ENCODE measurements at places on chromosomes 3 and 15.

DNA sequence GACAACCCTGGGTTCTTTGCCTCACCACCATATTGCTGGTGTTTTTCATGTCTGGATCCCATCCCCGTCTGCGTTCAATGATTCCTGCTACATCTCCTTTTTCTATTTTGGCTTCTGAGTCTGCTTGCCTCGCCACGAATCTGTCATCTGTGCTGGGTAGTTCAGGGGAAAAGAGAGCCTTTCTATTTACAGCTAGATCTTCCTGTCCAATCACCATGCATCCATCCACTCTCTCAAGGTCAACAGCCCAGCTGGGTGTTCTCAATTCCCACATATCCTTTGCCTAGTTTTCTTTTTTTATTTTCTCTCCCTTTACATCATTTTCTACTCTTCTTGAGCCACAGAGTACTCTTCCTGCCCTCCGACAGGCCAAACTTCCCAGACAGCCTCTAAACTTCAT, 104.8 kb upstream of the RAD18 start:
- H3K4me3 ChIP-seq = no peak overlapping the region
- H3K36me3 ChIP-seq = no peaks in the 10 kb centered on the region
- no peak overlapping the region for H3K27ac ChIP-seq
- no peaks in the 10 kb centered on the region for H3K4me1 ChIP-seq
- no peak for DNase-seq

GRCh38 chr3:81789691-81790090, 28.2 kb upstream of the GBE1 start:
- H3K27ac ChIP-seq = no peak overlapping the region
- DNase-seq = no peak
- no peaks in the 10 kb centered on the region for H3K4me1 ChIP-seq
- no peaks in the 10 kb centered on the region for H3K36me3 ChIP-seq
- no peaks in the 10 kb centered on the region for H3K27me3 ChIP-seq

GRCh38 chr3:28039829-28040228, 201.6 kb upstream of the CMC1 start:
- no peaks in the 10 kb centered on the region for H3K27me3 ChIP-seq
- H3K27ac ChIP-seq = no peak overlapping the region
- H3K4me1 ChIP-seq = no peaks in the 10 kb centered on the region
- no peak for DNase-seq

DNA sequence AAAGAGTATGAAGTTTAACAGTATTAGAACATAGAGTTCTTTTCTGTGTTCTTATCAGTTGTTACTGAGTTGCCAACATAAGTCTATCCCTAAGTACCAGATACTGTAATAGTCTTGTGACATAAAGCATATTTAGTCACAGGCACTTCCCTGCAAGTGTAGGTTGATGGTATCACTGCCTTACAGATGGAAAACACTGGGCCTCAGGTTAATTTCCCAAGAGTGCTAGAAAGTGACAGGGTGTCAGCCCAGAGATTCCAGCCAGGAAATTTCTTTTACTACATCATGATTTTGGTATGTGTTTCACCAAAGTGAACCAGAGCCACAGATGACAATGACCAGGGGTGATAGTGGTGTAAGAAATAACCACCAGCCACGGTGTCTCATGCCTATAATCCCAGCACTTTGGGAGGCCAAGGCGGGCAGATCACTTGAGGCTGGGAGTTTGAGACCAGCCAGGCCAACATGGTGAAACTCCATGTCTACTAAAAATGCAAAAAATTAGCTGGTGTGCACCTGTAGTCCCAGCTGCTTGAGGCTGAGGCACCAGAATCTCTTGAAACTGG, 3.2 kb downstream of the EIF1B start:
- peaks cover 41% of the 10 kb centered on the region for H3K4me1 ChIP-seq
- DNase-seq = no peak
- peak overlapping the region; percentile 96 for H3K27ac ChIP-seq
- H3K36me3 ChIP-seq = peaks cover 28% of the 10 kb centered on the region
- no peak overlapping the region for H3K4me3 ChIP-seq
- H3K27me3 ChIP-seq = no peaks in the 10 kb centered on the region

- H3K36me3 ChIP-seq = no peaks in the 10 kb centered on the region
- H3K4me1 ChIP-seq = no peaks in the 10 kb centered on the region
- no peak overlapping the region for H3K4me3 ChIP-seq
- H3K27ac ChIP-seq = no peak overlapping the region
- H3K27me3 ChIP-seq = no peaks in the 10 kb centered on the region
Measured at GRCh38 chr3:114400371-114400770, 106.5 kb downstream of the TIGIT start.

DNA sequence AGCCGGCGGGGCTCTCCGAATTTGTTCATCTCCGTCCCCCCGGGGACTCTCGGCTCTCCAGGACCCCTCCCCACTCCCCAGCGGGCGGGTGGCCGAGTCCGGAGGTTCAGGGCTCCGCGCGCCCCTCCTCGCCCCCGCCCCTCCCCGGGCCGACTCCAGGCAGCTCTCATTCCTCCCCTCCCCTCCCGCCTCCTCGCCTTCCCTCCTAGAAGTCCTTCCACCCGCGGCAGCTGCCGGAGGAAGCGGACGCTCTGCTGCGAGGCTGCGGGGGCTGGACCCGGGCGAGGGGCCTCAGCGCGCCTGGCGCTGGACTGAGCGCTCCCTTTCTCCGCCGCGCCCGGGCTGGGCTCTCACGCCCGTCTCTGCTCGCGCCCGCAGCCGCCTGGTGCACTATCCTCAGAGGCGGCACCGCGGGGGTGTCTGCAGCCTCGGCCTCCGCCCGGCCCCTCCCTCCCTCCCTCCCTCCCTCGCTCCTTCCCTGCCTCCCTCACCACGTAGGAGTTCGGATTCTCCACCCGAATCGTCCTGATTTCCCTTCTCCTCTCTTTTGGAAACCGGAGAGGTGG, at the start of gene ROBO2:
Gene ROBO2 (plus strand): TSS at position 494 of the 566 bp plus-strand sequence. CDS start 687 bp downstream, outside the sequence.
- peak within 1 kb of the TSS; percentile 35 for H3K27ac ChIP-seq
- DNase-seq = peak; percentile 22
- no peaks in the 10 kb centered on the region for H3K27me3 ChIP-seq
- H3K36me3 ChIP-seq = no peaks in the 10 kb centered on the region
- H3K4me3 ChIP-seq = peak within 1 kb of the TSS; percentile 57

DNA sequence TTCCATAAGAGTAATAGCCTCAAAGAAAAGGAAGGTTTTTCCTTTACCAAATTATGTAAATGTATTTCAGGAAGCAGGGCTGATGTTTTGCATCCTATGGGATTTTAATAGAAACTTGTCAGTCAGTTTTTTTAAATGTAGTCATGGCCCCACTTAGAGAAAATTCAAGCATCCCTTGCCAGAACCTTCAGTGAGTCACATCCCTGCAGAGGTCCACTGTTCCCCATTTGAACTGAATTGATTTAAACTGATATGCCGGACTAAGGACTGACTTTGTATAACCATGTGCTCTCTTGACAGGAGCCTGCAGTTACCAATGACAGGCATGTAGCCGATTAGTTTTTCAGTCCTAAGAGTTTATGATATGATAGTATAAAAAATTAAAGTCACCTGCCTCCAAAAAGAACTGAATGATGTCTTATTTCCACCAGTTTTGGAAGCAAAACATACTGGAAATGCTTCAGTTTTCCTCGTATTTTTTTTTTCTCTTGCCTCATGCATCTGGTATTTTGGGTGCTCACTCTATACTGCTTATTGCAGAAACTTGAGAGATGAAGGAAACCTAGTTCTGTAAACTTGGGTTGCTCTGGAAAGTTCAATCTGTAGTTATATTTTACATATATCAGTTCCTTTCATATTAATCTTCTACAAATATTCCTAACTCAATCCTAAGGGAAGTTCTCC, 30.7 kb downstream of the LRTM1 start:
- H3K27ac ChIP-seq = no peak overlapping the region
- H3K4me1 ChIP-seq = no peaks in the 10 kb centered on the region
- no peak overlapping the region for H3K4me3 ChIP-seq
- no peaks in the 10 kb centered on the region for H3K27me3 ChIP-seq
- DNase-seq = no peak
- no peaks in the 10 kb centered on the region for H3K36me3 ChIP-seq

GRCh38 chr3:198025644-198026043, 65.6 kb downstream of the LMLN start:
- H3K4me1 ChIP-seq = no peaks in the 10 kb centered on the region
- H3K4me3 ChIP-seq = no peak overlapping the region
- DNase-seq = no peak

- H3K27ac ChIP-seq = peak overlapping the region; percentile 90
- no peaks in the 10 kb centered on the region for H3K36me3 ChIP-seq
- no peaks in the 10 kb centered on the region for H3K4me1 ChIP-seq
- no peaks in the 10 kb centered on the region for H3K27me3 ChIP-seq
- H3K4me3 ChIP-seq = peak overlapping the region; percentile 98
Measured at GRCh38 chr3:127822682-127823425, 539 bp upstream of the MGLL start.

GRCh38 chr3:141268306-141268705, 36.7 kb downstream of the PXYLP1 start:
- no peaks in the 10 kb centered on the region for H3K36me3 ChIP-seq
- no peak for DNase-seq
- no peaks in the 10 kb centered on the region for H3K4me1 ChIP-seq
- no peaks in the 10 kb centered on the region for H3K27me3 ChIP-seq
- no peak overlapping the region for H3K27ac ChIP-seq
- no peak overlapping the region for H3K4me3 ChIP-seq

GRCh38 chr15:62816342-62817069, 226.0 kb upstream of the TPM1 start:
- no peak overlapping the region for H3K27ac ChIP-seq
- DNase-seq = no peak
- H3K36me3 ChIP-seq = peaks cover 34% of the 10 kb centered on the region
- H3K27me3 ChIP-seq = no peaks in the 10 kb centered on the region
- no peak overlapping the region for H3K4me3 ChIP-seq
- H3K4me1 ChIP-seq = no peaks in the 10 kb centered on the region

GRCh38 chr15:78540871-78541743, 863 bp downstream of the PSMA4 start:
- peaks cover 30% of the 10 kb centered on the region for H3K36me3 ChIP-seq
- H3K4me3 ChIP-seq = peak overlapping the region; percentile 89

- no peak for DNase-seq
- no peaks in the 10 kb centered on the region for H3K36me3 ChIP-seq
- H3K27me3 ChIP-seq = no peaks in the 10 kb centered on the region
- peak overlapping the region; percentile 91 for H3K4me3 ChIP-seq
- H3K27ac ChIP-seq = no peak overlapping the region
- peaks cover 6% of the 10 kb centered on the region for H3K4me1 ChIP-seq
Measured at GRCh38 chr15:80061582-80061981, 2.1 kb downstream of the ZFAND6 start.

DNA sequence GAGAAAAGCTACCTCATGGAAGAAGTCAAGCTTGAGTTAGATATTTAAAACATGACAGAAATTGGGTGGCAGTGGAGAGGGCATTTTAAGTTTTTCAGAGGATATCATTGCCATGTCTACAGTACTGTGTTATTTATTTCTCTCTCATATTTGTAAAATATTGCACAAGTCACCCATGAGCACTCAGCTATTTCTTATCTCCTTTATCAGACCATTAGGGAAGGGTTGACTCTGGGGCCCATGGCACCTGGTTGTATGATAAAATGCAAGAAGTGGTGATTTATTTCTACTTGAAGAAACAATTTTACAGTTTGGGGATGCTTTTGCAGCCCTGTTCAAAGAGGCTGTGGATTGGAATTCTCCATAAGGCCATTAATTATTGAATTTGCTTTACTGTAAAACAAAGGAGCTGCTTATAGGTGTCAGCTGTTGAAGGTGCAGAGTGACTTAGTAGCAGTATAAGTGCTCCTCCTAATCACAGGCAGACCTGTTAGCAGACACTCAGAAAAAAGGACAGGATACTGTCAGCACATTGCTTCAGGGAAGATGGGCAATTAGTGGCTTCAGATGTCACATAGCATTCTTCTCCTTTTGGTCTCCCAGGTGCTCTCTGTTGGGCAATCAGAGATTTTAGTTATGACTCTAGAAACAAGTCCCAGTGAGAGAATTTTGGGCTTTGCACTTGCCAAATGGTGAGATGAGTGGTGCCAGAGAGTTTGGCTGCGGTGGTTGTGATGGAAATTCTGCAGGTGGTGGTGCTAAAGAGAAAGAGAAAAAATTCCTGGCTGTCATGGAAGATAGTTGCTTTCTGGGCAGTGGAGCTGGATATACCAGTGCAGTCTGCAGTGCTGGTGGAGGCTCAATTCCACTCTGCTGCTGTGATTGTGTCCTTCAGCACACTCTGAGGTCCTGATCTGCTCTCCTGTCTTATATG, 129.7 kb upstream of the ROPN1 start:
- H3K27me3 ChIP-seq = no peaks in the 10 kb centered on the region
- H3K4me3 ChIP-seq = no peak overlapping the region
- no peaks in the 10 kb centered on the region for H3K36me3 ChIP-seq
- no peak for DNase-seq

- H3K36me3 ChIP-seq = no peaks in the 10 kb centered on the region
- no peak overlapping the region for H3K27ac ChIP-seq
Measured at GRCh38 chr3:9310043-9310442, 52.8 kb upstream of the THUMPD3 start.

Measured in tibial artery (tissue), 4 donors.